ENCODE measurements at places on chromosomes 12 and 14. TPM values are rescaled to one million over a fixed set of nuclear protein-coding genes. Genes with fewer than 3 reads are reported as not detected.

FAM90A1 gene
- total RNA-seq = 0.19 TPM

CLEC2A gene
- total RNA-seq = not detected

NKX2-1 gene
- not detected for total RNA-seq

HVCN1 gene
- total RNA-seq = 8.5 TPM

TAS2R7 gene
- not detected for total RNA-seq

PPP4R4 gene
- total RNA-seq = 0.38 TPM

LRRC9 gene
- not detected for total RNA-seq

C3AR1 gene
- total RNA-seq = 26.6 TPM

TAS2R9 gene
- total RNA-seq = 0.51 TPM

Data from posterior vena cava (tissue), 2 donors.